ENCODE measurements at places on chromosomes 2 and 18.

GRCh38 chr2:218781691-218782527 lies at the start of gene CYP27A1:
Gene CYP27A1 (plus strand): TSS chr2:218782147. CDS start chr2:218782183, 36 bp downstream.
- no peak for DNase-seq

DNA sequence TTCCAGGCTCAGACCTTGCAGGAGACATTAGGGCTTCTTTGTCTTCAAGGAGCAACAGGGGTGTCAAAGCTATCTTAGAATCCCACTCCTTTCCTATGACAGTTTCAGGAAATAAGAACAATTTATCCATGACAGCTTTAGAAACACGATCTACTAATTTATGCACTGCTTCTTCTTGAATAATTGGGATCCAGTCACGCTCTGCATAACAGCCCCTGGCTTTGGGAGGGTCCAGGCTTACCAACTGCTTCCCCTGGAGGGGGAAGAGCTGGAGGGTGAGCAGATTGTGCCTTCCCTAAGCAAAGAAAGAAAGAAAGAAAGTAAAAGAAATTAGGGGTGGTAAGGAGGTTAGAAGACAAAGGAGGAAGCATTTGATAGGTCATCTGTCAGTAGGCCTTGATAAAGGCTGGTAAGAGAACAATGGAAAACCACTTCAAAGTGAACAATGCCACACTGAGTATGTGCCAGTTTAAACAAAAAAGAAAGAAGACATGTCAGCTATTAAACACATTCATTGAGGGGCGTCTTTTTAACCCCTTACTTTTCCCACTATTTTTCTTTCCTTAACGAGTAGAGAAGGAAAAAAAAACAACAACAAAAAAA lies 327.6 kb downstream of the DCC start:
- DNase-seq = no peak

GRCh38 chr2:121794233-121794632 lies 38.8 kb downstream of the TSN start:
- DNase-seq = no peak

DNA sequence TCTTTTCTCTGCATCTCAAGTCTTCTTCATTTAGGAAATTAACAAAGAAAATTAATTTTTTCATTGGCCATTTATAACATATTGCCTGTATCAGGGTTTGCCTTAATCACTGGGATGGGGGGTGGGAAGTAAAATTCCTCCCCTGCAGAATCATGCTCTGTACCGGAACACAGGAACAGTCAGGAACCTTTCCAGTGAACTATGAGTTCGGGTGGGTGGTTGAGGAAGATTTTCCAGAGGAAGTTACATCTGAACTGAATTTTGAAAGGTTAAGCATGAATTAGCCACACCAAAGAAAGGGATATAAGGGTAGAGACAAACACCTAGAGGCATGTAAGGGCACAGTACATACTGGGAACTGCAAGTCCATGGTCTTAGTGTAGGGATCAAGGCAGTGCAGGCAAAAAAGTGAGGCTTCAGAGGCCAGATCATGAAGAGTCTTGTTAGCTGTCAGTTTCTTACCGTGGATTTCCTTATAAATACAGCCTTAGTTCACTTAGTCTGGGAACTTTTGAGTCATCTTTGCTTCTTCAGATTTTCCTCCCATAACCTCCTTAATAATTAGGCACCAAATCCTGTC lies 55.6 kb downstream of the FAM117B start:
- DNase-seq = no peak

- no peak for DNase-seq
Measured at GRCh38 chr2:42435628-42436027, 58.2 kb downstream of the KCNG3 start.

- DNase-seq = peak; percentile 92
Measured at GRCh38 chr2:20930928-20931327, 108.0 kb upstream of the LDAH start.

DNA sequence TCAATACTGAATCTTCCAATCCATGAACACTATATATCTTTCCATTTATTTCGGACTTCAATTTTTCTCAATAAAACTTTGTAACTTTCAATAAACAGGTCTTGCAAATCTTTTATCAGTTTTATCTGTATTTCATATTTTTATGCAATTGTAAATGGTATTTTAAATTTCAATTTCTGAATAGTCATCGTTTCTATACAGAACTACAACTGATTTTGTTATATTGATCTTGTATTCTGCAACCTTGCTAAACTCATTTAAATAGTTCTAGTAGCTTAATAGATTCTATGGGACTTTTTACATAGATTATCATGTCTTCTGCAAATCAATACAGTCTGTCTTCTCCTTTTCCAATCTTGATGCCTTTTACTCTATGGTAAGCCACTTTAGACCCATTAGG lies 90.4 kb downstream of the FAM228A start:
- no peak for DNase-seq

- peak; percentile 94 for DNase-seq
Measured at GRCh38 chr2:137192366-137193310, 427.3 kb downstream of the THSD7B start.

DNA sequence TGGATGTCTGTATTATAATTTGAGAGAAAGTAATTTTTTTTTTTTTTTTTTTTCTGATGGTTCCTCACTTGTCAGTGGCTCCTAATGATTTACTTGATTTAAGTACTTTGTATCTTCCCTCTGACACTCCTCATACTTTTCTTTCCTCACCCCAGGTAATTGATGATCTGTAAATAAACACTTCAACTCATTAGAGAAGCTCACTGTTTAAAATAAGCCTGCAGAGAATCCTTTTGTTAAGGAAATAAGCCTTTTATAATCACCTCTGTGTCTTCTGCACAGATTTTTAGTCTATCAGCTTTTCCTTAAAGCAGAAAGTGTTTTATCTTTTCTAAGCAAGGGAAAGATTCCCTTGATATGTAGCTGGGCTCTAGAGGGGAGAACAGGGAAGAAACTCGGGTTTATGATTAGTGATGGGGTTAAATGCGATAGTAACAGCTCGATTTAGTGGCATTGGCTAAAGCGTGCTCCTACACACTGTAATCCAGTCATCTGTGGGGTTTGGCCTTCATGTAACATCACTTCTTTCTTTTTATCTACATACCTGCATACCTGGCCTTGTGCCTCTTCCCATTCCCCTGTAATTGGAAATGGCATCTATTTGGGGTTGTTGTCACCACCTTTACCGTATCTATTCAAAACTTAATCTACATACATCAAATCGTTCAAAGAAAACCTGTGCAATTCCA lies 60.1 kb upstream of the LRRTM1 start:
- no peak for DNase-seq

DNA sequence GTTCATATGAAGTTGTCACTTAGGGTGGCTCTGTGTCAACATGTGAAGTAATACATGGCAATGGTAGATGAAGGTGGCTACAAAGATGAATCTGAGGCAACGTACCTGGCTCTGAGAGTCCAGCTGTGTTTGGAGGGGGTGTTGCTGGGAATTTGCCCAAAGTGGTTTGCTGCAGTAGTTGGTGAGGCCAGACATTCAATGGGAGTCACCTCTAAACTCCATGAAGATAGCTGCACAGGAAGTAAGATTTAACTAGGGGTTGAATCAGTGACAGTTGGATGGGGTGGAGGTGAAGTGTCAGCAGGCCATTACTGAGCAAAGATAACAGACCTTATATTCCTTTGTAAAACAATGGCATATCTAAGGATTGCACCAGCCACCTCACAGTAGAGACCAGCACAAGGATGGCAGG lies 71.8 kb downstream of the NUP35 start:
- DNase-seq = no peak

- no peak for DNase-seq
Measured at GRCh38 chr2:69168144-69168813, 155.3 kb downstream of the ANTXR1 start.

DNA sequence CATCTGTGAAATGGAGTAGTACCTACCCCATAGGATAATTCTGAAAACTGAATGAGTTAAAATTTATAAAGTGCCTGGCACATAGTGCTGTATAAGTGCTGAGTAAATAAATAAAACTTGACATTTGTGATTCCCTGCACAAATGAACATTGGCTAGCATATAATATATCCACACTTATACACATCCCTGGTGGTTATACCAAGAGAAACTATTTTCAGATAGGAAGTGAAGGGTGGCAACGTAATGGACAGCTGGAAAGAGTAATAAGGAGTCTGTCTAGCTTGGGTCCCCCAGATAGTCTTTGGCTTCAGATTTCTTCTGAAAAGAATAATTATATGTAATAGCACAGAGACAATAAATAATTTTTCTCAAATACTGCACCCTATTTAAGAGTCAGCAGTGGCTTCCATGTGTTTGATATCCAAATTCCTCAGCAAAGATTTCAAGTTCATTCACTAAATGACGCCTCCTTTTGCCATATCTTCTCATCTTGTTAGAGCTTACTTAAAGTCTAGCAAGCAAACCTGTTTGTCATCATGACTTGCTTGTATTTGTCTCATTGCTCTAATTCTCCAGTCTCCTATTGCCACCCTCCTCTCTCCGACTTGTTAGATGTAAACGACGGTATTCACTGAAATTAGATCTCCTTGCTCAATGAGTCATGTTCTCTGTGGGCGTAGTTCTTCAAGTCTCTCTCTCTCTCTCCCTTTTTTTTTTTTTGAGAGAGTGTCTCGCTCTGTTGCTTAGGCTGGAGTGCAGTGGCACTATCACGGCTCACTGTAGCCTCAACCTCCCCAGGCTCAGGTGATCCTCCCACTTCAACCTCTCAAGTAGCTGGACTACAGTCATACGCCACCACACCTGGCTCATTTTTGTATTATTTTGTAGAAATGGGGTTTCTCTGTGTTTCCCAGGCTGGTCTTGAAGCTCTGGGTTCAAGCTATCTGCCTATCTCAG lies 8.7 kb upstream of the ADGRF3 start:
- DNase-seq = peak; percentile 69

- DNase-seq = no peak
Measured at GRCh38 chr18:12422936-12423335, 15.2 kb downstream of the PRELID3A start.

GRCh38 chr2:85662899-85663593 lies 5.0 kb downstream of the SFTPB start:
- DNase-seq = peak; percentile 93

DNA sequence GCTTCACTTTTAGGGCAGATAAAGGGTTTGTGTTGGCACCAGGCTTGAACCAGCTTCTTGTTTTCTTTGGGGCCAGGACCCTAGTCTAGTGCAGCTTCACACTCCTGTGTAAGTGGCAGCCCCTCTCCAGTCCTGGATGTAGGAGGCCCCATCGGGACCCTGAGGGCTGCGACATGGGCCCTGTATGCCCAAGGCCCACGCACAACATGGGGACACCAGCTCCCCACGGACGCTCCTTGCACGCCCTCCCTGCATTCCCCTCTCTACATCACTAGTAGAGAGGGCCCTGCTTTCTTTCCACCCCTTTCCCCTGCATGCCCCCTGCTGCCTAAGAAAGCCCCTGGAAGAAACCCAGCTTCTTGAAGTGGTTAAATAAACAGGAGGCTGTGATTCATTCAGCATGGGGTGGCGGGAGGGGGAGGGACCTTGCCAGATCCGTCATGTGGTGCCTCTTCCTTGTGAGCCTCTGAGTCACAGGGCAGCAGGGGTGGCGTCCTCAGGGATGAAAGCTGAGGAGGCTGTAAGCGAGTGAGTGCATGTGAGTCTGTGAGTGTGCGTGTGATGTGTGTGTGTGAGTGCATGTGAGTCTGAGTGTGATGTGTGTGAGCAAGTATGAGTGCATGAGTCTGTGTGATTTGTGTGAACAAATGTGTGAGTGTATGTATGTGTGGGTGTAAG lies 42.5 kb downstream of the COPS8 start:
- DNase-seq = peak; percentile 36

DNA sequence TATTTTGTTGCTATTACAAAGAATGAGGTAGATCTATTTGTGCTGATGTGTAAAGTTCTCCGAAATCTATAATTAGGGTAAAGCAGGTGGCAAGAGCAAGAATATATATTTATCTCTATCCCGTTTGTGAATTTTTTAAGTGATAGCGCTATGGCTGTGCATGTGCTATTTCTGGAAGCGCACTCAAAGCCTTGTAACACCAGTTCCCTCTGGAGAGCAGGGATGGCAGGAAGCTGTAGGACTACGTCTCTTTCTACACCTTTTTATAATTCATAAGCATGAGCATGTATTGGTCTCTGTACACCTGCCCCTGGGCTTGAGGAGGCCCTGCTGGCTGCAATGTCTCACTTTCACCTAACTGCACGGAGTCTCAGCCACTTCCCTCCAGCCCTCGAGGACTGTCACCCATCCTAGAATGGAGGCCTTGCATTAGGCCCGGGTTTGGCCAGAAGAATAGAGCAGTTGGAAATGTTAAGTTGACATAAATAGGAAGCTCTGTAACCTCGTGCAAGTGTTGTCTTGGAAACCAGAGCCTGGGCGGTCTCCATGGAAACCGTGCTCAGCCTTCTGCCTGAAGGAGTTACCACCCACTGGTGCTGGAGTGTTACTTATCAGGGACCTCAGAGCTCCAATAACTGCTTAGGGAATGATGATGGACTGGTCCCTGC lies 20.9 kb downstream of the ITM2C start:
- no peak for DNase-seq

- no peak for DNase-seq
Measured at GRCh38 chr2:128786741-128787478, 468.2 kb upstream of the HS6ST1 start.

- DNase-seq = no peak
Measured at GRCh38 chr2:215442401-215442787, 6.5 kb upstream of the FN1 start.

GRCh38 chr2:12709207-12709522 lies 7.6 kb upstream of the TRIB2 start:
- DNase-seq = no peak

DNA sequence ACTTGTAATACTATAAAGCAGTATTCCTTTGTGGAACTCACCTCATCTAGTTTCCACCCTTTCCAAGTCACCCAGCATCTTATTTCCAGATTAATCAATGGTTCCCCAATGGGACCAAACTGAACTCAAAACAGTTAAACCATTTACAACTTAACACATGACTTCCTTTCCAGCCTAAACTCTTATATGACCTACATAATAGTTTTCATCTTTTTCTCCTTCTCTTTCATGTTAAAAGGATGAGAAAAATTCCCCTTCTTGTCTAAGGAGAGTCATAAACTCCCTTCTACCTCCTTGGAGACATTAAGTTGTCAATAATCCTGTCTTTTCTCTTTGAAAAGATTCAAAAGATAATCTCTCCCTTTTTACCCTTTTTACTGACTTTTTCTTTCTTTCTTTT lies 6.7 kb downstream of the PPP3R1 start:
- no peak for DNase-seq

DNA sequence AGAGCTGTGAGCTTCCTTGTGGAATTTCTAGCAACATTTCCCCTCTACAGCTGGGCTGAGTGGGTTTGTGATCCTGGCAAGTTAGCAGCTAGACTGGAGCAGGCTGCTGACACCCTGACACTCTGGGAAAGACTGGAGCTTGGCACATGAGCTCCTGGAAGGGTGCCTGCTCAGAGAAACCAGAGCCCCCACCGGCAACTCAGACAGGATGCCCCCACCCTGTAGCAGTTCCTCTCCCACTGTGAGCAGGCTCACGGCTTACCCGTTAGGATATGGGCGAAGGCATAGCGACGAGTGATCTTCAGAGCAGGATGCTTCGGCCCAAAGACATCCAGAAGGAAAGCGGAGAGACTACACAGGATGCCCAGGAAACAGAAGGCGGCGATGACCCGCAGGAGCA lies 11.2 kb downstream of the TMEM127 start:
- DNase-seq = no peak

DNA sequence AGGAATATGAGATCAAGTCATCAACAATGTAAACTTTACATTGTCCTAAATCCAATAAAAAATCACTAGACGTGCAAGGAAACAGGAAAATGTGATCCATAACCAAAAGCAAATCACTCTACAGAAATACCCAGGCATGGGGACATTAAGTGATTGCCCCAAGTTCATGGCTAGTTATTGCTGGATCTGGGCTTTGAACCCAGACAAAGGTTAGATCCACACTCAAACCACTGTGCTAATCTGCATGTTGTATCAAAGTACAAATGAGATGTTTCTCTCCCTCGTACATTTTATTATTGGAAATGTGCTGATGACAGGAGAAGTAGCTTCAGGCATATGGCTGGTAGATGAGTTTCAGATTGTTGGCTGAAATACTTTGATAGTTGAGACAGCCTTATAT lies 2.7 kb upstream of the ARL5A start:
- DNase-seq = no peak
